ENCODE measurements at places on chromosomes 3 and 15. TPM values are rescaled to one million over a fixed set of nuclear protein-coding genes. Genes with fewer than 3 reads are reported as not detected.

Gene TF
- 2.4 TPM for total RNA-seq

Gene C3orf80
- total RNA-seq, result 0.16 TPM

GRCh38 chr3:103210583-103210982 is 775.8 kb downstream of the ZPLD1 start:
- no peak for ATAC-seq

- ATAC-seq, result no peak
These were observed 215.5 kb downstream of the CACNA2D3 start for GRCh38 chr3:54337846-54338245.

GRCh38 chr3:133663569-133664313 is 2.0 kb upstream of the TOPBP1 start:
- peak; percentile 41 for ATAC-seq

- no peak for ATAC-seq
These were observed 32.6 kb downstream of the TGM4 start for GRCh38 chr3:44906997-44907396.

- no peak for ATAC-seq
These were observed 261.2 kb downstream of the SHOX2 start for GRCh38 chr3:157844800-157845565.
